ENCODE measurements at places on chromosomes 1 and 21.

GRCh38 chr21:31374395-31374794 is 30.3 kb upstream of the TIAM1 start:
- DNase-seq, result no peak

DNA sequence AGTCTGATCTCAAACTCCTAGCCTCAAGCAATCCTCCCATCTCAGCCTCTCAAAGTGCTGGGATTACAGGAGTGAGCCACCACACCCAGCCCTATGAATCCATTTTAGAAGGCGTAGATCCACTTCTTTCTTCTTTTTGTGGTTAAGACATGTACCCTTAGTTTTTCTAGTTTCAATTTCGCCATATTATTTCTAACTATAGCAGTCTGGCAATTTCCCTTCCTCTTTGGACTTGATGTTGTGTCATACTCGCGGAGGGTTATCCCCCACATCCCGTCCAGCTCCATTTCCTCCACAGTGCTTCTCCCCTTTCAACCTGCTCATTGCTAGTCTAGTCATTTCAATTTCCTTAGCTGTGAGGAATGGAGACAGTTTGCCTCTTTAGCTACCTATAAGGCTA is 5.2 kb upstream of the LRRC8D start:
- DNase-seq, result no peak

GRCh38 chr1:42380586-42381279 is at the start of gene RIMKLA:
TSS of gene RIMKLA (plus strand) at chr1:42380792. CDS start at chr1:42380935, 143 bp downstream.
- DNase-seq, result no peak

GRCh38 chr1:28878796-28879195 is 35.6 kb upstream of the EPB41 start:
- DNase-seq, result no peak

DNA sequence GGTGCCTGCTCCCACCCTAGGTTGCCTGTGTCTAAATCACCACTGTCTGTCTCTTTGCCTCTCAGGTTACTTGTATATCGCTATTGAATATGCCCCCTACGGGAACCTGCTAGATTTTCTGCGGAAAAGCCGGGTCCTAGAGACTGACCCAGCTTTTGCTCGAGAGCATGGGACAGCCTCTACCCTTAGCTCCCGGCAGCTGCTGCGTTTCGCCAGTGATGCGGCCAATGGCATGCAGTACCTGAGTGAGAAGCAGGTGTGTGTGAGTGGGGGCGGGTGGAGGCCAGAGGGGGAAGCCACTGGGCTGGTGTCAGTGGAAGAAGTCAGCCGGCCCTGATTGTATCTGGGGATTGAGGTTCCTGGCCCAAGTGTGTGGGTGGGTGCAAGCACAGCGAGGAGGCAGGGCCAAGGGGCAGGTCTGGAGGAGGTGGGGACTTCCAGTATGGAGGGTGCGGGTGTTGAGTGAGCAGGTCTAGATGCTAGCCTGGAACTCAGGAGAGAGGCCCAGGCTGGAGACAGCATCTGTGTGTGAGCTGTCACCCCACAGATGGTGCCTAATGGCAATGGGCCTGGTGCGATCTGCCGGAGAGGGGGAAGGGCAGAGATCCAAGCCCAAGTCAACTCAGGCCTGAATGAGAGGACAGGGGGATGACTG is 17.2 kb downstream of the TIE1 start:
- no peak for DNase-seq

- no peak for DNase-seq
Observed at GRCh38 chr1:115262886-115263285, 75.2 kb downstream of the NGF start.

GRCh38 chr1:186740324-186740723 is 60.1 kb upstream of the PTGS2 start:
- DNase-seq, result no peak

DNA sequence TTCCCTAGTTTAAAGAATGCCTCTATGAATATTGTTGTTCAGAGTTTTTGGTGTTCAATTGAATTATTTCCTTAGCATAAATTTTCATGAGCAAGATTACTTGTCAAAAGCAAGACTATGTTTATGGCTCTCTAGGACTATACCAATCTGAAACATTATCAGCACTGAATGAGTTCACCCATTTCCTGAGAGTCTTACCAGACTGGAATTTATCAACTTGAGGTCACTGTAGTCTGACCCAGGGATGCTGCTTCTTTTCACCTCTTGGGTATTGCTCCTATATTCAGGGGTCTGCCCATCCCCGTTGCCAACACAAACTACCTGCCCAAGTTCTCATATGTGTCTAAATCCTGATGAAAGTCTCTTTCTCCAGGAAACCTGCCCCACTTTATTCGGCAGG is 42.6 kb downstream of the OPTC start:
- DNase-seq, result no peak

DNA sequence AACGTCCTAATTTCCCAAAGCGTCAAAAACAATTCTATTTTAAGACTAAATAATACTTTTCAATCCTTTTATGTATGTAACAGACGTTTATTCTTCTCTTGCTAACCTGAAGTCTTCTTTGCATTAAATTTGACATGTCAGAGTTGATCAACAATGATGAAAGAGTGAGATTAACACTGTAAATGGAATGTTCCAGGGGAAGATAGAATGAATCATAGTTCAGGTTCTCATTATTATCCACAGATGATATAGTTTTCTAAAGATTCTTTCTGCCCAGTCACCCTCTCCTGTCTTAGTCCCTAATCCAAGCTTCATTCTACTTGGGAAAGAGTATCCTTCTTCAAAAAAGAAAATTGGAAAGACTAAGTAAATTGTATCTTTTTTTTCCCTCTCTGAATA is 38.9 kb downstream of the SDCCAG8 start:
- DNase-seq, result no peak

GRCh38 chr21:42527489-42528158 is 14.0 kb downstream of the SLC37A1 start:
- no peak for DNase-seq

- no peak for DNase-seq
Observed at GRCh38 chr1:244598611-244599010, 54.3 kb upstream of the DESI2 start.

- no peak for DNase-seq
Observed at GRCh38 chr1:197618061-197618460, 157.2 kb downstream of the DENND1B start.

DNA sequence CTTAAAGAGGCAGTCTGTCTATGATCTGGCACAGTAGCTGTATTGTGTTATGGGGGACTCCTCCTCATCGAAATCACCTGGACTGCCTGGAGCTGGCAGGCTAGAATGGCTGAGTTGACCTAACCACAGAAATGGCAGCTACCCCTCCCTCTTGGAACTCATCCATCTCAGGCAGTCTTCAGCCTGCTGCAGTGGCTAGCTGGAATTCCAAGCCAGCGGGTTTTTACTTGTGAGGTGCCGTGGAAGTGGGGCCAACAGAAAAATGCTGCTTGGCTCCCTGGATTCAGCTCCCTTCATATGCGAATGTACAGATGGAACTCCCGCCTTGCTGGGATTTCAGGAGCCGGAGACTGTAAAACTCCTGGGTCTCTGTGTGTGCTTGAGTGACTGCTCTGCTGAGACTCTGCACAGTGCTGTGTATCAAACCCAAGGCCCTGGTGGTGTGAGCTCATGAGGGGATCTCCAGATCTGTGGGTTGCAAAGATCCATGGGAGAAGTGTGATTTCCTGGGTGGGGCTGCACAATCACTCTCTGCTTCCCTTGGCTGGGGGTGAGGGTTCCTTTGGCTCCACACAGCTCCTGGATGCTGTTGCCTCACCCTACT is 316.9 kb downstream of the CTH start:
- no peak for DNase-seq

GRCh38 chr1:101781201-101781831 is 215.4 kb downstream of the OLFM3 start:
- no peak for DNase-seq

DNA sequence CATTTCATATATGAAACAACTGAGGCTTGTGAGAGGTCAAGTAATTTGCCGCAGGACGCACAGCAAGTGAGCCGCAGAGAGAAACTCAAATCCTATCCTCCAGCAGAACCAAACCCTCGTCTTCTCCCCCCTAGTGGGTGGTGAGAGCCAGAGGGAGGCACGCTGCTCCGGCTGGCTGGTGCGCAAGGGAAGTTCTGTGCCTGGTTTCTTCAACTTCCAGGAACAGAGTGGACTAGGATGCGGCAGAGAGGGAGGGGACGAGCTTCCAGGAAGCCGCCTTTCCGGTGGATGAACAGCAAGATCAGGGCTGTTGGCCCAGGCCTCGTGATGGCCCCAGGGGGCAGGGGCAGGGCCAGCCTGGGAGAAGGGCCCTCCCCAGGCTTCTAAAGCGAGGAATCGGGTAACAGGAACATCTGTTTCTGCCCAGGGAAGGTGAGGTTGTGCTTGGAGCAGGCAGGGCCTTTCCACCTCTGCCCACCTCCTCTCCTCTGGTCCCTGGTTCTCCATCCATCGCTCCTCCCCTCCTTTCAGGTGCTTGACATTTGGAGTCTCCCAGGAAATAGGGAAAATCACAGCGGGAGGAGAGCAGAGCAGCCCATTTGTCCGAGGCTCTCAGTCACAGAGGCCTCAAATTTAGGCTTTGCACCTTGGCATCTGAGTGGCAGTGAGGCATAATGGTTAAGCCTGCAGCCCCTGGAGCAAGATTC is 16.8 kb upstream of the PDIK1L start:
- DNase-seq, result no peak

GRCh38 chr1:912740-913301 is 10.9 kb upstream of the SAMD11 start:
- DNase-seq, result peak; percentile 18

- DNase-seq, result no peak
Observed at GRCh38 chr1:176692988-176693696, 230.2 kb downstream of the PAPPA2 start.

DNA sequence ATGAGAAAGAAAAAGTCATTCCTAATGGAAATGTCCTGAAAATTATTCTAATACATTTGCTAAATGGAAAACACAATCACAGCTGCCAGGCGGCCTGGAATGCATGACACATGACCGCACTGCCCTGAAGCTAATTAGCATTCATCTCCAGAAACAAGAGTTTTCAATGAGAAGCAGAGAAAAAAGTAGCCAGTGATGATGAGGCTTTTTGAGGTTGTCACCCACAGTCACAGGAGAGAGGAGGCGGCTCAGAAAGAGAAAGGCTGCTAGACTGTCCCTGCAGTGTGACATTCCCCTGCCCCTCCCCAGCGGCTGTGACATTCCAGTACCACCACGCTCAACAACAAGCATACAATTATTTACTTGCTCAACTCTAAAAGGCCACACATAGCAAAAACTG is 122.9 kb upstream of the KRTAP19-8 start:
- DNase-seq, result no peak

GRCh38 chr1:202184750-202185460 is 8.7 kb upstream of the LGR6 start:
- DNase-seq, result peak; percentile 76

- no peak for DNase-seq
Observed at GRCh38 chr1:89728381-89728780, 92.5 kb upstream of the LRRC8D start.

GRCh38 chr1:8120693-8121260 is 94.7 kb upstream of the ERRFI1 start:
- no peak for DNase-seq

GRCh38 chr1:59767119-59767518 is 47.6 kb upstream of the HOOK1 start:
- DNase-seq, result no peak

- DNase-seq, result no peak
Observed at GRCh38 chr1:86447198-86447790, 21.4 kb upstream of the CLCA1 start.

- no peak for DNase-seq
Observed at GRCh38 chr1:83999316-83999819, 436 bp upstream of the TTLL7 start.

DNA sequence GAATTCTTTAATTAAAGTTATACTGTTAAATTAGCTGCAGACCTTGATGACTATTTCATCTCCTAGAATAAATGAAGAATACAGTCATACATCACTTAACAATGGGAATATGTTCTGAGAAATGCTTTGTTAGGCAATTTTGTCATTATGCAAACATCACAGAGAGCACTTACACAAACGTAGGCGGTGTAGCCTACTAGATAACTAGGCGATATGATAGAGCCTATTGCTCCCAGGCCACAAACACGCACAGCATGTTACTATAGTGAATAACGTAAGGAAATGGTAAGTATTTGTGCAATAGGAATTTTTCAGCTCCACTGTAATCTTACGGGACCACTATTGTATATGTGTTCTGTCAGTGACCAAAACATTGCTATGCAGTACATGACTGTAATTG is 37.6 kb upstream of the DESI2 start:
- DNase-seq, result no peak

GRCh38 chr1:113744114-113744513 is 15.2 kb downstream of the PHTF1 start:
- DNase-seq, result no peak

- no peak for DNase-seq
Observed at GRCh38 chr1:7093297-7093696, 308.0 kb downstream of the CAMTA1 start.

DNA sequence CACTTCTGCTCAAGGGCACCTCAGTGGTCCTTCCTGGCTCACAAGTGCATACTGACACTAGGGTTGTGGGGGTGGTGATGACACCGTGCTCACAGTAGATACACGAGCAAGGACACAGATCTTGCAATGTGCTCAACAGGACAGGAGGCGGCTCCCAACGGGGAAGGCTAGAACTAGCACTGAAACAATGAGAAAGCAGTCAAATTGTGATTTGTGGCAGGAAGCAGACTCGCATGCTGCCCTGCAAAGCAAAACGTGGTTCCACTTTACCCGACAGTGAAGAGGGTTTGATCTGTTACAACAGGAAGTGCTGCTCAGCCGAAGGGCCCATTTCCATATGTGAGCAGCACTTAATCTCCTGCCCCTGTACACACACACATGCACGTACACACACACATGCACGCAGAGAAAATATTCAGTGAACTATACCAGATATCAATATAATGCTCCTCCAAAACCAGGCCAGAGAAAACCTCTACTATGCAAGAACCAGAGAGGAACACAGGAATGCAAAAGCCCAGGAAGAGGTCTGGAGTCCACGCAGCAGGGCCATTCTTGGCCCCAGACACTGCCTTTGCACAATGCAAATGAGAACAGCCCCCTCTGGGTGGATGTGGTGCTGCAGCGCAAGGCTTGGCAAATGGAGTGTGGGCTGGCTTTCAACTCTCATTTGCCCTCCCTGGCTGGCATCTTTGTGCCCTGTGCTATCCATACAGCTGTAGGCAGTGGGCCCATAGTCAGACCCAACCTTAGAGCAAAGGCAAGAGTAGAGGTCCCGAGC is 47.1 kb downstream of the KANK4 start:
- DNase-seq, result no peak
